ENCODE measurements at places on chromosomes 6 and 20.

GRCh38 chr6:90068264-90068663 is 174.0 kb downstream of the GJA10 start:
- DNase-seq = no peak

- no peak for DNase-seq
These were observed 71.4 kb downstream of the AKAP7 start for GRCh38 chr6:131206463-131207251.

- no peak for DNase-seq
These were observed 47.8 kb upstream of the GATA5 start for GRCh38 chr20:62523473-62524203.

DNA sequence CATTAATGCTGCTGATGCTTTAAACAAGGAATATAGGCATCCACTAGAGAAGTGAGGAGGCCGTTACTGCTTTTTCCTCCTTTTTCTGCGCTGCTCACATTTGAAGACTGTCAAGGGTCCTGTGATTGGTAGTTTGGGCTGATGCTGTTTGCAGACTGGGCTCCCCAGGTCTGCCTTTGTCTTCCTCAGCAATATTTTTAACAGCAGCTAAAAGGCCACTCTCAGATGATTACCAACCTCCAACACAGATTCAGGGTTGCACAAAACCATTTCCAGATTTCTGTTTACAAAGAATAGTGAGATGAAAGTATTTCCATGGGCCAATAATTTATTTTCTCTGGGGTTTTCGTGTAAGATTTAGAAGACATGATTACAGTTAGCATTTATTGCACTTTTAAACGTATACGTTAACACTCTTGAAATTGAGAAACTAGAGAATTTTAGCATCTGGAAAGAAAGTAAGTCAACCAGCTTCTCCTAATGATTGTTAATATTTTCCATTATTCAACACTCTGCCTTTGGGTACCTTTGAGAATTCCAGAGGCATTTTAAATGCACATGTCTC is 475.3 kb upstream of the SOX4 start:
- DNase-seq = no peak

DNA sequence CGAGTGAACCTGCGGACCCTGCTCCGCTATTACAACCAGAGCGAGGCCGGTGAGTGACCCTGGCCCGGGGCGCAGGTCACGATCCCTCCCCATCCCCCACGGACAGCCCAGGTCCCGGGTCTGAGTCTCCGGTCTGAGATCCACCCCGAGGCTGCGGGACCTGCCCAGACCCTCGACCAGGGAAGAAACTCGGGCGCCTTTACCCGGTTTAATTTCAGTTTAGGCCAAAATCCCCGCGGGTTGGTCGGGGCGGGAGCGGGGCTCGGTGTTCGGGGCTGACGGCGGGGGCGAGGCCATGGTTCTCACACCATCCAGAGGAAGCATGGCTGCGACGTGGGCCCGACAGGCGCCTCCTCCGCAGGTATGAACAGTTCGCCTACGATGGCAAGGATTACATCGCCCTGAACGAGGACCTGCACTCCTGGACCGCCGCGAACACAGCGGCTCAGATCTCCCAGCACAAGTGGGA is 46.9 kb upstream of the TRIM26 start:
- DNase-seq = no peak

DNA sequence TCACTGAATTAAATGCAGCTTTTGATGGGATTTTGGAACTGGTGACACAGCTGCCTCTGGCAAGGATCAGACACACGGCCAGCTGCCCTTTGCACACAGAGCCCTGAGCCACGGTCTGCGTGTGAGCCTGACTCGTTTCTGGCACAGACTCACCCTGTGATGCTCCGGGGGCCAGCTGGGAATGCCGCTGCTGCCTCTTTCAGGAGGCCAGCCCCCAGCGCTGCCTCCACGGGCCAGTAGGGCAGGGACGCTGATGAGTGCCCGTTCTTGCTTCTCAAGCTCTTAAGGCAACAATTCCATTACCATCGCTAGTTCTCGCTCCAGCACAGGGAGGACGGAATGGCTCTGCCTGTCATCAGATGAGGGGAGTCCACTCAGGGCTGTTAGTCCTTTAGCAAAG is 61.6 kb downstream of the IRF4 start:
- no peak for DNase-seq

GRCh38 chr6:45278367-45278766 is 49.8 kb upstream of the RUNX2 start:
- DNase-seq = no peak

- no peak for DNase-seq
These were observed 41.8 kb upstream of the ARFGEF2 start for GRCh38 chr20:48879612-48880245.

- no peak for DNase-seq
These were observed 171.6 kb upstream of the ID4 start for GRCh38 chr6:19665613-19665909.

DNA sequence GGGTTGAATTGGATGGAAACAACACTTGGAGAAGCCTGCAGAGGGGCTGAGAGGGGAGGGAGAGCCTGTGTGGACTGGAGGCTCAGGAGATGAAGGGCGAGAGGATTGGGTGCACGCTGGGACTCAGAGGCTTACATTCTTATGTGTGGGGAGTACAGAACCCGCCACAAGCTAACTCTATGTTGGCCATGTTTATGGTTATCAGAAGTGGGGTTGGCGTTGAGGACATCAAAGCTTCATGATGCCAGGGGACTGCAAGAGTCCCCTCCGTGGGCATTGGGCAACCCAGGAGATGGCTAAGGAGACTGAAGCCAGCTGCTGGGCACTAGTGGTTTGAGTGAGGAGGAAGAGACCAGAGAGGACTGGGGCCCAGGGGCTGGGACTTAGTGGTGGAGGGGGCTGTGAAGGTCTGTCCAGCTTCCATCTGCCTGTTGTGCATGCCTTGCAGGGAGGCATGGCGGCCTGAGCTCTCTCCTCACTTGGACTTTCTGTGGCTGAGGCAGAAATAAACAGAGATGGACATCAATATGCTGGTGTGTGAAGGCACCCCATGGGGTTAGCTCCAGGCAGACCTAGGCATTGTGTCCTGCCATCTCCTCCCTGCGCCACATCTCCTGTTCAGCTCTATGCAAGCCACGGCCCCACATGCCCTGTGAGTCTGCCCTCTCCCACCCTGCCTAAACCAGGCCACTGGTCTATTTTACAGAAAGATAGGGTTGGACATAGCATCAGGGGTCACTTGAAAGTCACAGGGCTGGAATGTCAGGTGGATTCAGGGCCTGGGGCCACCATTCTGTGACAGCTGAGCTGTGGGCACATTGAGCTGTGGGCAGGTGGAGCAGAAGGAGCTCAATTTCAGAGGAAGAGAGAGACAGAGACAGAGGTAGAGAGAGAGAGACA is 61.6 kb downstream of the PHACTR3 start:
- DNase-seq = no peak

DNA sequence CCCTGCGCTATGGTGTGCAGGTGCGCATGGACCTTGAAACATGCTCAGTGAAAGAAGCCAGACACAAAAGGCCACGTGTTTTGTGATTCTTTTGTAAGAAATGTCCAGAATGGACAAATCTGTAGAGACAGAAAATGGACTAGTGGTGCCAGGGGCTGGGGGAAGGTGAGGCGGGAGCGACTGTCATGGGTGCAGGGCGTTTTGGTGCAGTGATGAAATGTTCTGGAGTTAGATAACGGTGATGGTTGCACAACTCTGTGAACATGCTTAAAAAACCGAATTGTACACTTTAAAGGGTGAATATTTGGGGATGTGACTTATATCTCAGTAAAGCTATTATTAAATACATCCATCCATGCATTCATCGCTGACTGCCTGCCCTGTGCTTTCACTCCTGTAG is 31.7 kb upstream of the NTSR1 start:
- no peak for DNase-seq

GRCh38 chr6:167214206-167214605 is 56.4 kb upstream of the GPR31 start:
- no peak for DNase-seq

DNA sequence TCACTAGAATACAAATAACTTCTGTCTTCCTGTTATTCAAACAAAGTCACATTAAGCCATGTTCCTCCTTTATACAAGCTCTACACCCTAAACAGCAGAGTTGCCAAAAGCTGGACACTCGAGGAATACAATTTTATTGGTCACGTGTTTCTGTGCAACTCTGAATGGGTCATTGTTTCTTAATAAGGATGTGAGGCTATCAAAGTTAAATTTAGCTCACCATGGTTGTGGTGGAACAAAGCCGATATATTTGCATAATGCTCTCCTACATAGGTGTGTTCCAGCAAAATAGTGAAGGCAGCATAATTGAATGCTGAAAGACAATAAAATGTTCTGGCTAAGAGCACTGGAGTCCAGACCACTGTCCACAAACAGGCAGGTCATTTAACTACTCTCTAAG is 36.9 kb upstream of the CD2AP start:
- no peak for DNase-seq

- DNase-seq = no peak
These were observed 1.2 kb downstream of the TREML2 start for GRCh38 chr6:41199552-41200246.

GRCh38 chr20:44646641-44647274 is 4.7 kb downstream of the ADA start:
- no peak for DNase-seq

DNA sequence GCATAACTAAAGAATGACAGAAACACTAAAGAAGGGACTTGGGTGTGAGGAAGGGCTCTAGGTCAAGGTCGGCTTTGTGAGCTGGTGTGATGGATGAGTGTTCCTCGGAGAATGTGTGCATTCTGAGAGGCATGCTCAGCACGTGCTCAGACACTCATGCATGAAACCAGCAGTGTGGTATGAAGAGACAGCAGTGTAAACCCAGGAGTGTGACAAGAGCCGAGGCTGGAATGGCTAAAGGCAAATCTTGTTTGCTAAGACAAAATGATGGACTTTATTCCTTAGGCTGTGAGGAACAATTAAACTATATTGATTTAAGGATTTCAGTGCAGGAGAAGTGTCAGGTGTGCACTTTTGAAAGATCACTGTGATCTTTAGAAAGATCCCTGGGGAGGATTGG is 107.4 kb upstream of the MAP7 start:
- no peak for DNase-seq

- DNase-seq = no peak
These were observed 2.0 kb upstream of the SLC29A1 start for GRCh38 chr6:44221291-44221960.

DNA sequence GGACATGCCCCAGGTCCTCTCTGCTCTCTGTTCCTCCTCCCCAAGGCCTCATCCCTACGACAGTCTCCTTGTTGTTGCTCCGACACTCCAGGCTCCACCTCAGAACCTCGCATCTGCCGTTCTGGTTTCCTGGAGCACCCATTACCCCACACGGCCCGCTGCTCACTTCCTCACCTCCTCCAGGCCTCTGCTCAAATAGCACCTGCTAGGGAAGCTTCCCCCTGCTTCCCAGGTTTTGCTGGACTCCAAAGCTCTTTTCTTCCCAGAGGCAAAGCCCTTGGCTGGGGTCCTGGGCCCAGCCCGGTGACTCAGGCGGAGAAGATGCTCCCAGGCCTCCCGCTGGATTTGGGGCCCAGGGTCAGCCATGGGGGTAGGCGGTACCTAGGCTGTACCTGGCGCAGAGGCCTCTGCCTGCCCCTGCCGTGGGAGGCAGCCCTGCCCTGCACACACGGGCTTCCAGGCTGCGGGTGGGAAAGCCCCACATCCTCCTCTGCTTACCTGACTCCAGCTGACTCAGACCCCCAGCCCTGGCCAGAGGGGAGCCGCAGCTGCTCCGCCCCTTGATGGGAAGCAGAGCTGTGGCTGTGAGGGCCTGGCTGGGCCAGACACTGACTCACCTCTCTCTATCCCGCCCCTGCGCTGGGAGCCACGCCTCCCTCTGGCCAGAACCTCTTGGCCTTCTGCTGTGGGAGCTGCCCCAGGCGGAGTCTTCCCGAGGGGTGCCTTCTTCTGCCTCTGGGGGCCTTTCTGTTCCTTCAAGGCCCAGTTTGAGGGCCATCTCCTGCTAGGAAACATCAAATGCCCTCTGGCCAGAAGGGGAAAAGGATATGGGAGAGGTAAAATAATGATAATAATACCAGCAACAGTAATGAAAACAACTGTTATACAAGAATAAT is 130.5 kb downstream of the CEBPB start:
- no peak for DNase-seq

DNA sequence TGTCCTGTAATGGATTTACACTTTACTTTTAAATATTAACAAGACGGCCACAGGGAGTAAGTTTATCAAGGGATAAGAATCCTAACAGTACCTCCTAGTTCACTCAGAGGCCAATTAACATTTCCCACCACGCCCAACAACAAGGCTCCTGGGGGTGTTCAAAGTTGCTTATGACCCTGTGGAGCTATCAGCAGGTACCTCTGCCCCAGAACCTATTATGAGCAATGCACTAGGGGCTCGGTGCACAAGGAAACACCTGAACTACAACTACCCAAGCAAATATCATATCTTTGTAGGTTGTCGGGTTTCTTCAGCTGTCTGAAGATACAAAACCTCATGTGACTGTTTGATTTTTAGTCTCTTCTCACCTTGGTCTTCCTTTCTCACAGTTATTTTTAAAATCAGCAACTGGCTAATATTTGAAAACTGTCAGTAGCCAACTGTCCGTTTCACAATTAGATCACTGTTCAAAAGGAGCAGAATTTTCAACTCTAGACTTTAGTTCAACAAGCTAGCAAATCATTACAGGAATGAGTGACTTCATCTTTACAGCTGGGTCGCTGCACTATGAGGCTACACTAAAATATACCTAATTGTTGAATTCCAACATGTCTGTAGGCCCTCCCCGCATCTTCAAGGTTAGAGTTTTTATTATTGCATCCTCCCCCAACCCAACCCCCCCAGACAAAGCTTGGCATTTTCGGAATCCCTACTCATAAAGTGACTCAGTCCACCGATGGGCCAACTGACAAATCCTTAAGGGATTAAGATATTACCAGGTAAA is 38.1 kb downstream of the B4GALT5 start:
- DNase-seq = no peak

DNA sequence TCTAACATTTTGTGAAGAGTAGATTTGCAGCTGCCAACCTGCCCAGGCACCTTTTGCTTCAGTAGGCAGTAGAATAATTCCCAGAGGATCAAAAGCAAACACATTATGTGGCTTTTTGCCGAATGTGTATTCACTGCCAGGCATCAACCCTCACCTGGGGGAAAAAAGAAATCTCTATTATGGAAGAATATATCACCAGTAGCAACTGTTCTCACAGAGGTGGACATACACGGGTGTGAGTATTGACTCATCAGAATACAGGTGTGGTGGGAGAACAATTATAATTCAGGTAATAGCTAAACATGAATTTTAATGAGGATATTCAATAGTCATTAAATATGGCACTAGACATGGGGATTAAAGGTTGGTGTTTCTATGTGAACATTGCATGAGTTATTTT is 910.7 kb downstream of the TFAP2A start:
- DNase-seq = no peak

GRCh38 chr20:51420111-51420510 is 122.4 kb downstream of the NFATC2 start:
- no peak for DNase-seq

- no peak for DNase-seq
These were observed 63.6 kb upstream of the SYNDIG1 start for GRCh38 chr20:24405810-24406209.

GRCh38 chr20:4299216-4299615 is 283.9 kb upstream of the RNF24 start:
- no peak for DNase-seq

- DNase-seq = no peak
These were observed 69.7 kb downstream of the DLL1 start for GRCh38 chr6:170221052-170221752.

Data from thymus (tissue), 14 donors.